ENCODE measurements at places on chromosomes 7 and 10.

- no peak for DNase-seq
These were observed 53.5 kb downstream of the GLI3 start for GRCh38 chr7:42183547-42183946.

DNA sequence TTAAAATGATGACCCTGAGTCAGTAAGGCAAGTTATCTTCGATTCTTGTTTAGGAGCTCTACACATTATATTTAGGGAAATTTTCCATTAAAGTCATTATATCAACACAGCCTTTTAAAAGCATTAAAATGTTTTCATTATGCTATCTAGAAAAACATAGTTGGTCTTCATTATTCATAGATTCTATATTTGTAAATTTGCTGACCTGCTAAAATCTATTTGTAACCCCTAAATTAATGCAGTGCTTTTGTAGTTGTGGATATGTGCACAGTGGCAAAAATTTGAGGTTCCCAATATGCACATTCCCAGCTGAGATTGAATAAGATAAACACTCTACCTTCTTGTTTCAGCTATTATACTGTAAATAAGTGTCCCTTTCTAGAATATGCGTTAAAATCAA lies 81.1 kb downstream of the KIF20B start:
- DNase-seq = no peak

DNA sequence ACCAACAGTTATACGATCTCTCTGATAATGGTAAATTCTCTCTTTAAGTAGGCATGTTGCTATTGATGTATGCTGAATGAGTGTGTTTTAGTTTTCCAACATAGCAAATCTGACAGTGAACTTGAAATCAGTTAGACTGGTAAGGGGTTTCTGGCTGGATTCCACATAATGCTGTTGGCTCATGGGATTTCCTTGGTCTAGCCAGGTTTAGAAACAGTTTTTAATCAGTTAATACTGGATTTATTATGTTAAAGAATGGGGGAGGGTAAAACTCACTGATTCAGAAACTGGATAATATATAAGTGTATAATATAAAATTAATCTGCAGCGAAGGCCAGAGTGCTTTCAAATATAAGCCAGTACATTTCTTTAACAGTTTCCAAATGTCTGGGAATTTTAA lies 55.6 kb downstream of the PCDH15 start:
- no peak for DNase-seq

GRCh38 chr7:7718492-7718891 lies at the start of gene RPA3:
Gene RPA3 (minus strand): TSS chr7:7718607. CDS start chr7:7640418, 78,189 bp downstream.
- DNase-seq = no peak

DNA sequence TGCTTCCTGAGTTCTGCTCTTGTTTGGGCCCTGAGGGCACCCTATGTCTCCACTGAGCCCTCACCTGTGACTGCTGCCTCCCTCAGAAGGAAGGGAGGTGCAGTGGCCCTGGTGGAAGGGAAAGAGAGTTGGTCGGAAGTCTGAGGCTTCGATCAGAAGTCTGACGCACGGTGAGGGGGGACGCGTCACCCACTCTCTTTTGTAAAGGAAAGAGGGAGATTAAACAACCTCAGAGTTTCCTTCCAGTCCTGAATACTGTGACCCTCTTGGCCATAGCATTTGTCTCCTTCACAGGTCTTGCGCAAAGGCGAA lies 31.4 kb upstream of the TRIM8 start:
- DNase-seq = no peak

GRCh38 chr10:12388671-12389070 lies 39.3 kb downstream of the CAMK1D start:
- no peak for DNase-seq

GRCh38 chr7:113394856-113395255 lies 276.5 kb upstream of the SMIM30 start:
- no peak for DNase-seq

- no peak for DNase-seq
These were observed 141.1 kb upstream of the LRRTM3 start for GRCh38 chr10:66784770-66785169.

Data from islet precursor cell (in vitro differentiated cells).